T follicular helper cell (primary cell): ENCODE measurements at places on chromosomes 3 and 15.

DNA sequence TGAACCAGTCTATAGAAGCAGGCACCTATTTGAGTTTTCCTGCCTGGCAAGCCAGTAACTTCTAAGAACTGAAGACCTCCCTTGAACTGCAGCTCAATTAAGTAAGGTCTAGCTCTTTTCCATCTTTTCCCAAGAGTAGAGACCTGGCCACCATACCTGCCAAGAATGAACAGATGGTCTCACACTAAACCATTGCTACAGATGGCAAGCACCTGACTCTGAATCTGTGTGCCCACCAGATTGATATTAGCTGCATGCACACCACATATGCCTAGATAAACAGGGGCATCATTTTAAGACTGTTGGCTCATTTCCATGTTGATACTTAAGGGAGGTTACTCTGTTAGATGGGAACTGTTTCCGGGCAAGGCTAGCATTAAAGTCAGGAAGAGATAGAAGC lies 34.8 kb upstream of the GSK3B start:
- DNase-seq: no peak

DNA sequence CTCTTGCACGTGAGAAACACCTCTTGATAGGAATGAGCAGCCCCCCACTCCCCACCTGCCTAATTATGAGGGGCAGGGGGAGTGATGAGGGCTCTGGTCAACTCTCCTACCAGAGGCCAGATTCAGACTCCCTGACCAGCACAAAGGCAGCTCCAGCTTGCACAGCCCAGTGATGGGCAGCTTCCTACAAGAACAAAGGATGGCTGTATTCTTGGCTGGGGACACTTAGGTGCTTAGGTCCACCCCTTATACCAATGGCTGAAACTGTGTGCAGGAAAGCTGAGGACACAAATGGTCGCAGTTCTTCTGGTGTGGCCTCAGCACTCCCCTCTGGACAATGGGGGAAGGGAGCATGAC lies 81.8 kb downstream of the IQSEC1 start:
- no peak for DNase-seq

DNA sequence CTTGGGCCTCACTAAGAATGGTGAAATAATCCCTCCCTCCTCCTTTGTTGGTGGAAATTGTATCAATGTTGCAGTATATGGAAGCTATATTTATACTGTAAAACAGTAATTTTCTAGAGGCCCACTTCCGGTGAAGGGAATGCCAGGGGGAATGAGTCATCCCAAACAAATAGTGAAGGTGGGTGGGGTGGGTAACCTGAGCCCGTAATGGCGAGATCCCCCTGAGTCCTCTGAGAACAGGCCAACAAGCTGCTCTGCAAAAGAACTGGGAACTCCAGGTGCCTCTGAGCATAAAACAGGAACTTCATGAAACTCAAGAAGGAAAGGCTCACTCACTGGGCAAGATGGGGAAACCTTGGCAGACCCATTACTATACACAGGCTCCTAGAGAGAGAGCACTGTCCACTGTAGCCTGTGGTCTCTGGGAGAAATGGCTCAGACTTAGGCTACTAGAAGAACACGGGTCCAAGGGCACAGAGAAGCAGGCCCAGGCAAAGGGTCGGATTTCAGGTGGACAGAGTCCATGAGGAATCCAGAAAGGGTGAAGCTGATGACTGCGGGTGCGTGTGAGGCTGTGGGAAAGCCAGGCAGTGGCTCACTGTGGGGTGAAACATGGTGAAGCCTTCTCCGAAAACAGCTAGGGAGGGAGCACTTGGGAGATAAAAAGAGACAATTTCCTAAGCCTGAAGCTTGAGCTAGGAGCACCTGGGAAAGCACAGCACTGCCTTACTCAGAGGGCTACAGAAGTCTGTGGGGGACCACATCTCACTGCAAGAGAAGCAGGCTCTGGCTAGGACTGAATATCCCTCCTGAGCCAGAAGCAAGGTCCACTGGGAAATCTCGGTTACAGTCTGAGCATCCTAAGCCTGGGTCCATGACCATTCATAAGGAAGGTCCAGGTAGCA lies 19.8 kb downstream of the LARP6 start:
- DNase-seq: no peak

- no peak for DNase-seq
These were observed 116.0 kb downstream of the XXYLT1 start for GRCh38 chr3:195154793-195155535.

DNA sequence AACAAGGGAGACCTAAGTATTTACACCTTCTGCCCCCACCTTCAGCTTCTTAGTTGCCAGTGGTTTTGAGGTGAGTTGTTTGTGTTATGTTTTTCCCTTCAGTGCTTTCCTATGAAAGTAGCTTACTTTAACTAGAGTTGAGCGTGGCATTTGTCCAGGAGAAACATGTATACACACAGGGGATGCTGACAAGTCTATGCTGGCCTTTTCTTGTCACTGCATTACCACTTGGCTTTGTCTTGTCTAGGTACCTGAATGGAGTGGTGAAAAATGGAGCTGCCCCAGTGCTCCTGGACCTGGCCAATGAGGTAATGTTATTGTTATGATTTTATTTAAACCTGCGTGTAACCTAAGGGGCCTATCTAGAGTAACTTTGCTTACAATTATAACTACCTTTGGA lies 74.4 kb downstream of the CDIN1 start:
- no peak for DNase-seq

DNA sequence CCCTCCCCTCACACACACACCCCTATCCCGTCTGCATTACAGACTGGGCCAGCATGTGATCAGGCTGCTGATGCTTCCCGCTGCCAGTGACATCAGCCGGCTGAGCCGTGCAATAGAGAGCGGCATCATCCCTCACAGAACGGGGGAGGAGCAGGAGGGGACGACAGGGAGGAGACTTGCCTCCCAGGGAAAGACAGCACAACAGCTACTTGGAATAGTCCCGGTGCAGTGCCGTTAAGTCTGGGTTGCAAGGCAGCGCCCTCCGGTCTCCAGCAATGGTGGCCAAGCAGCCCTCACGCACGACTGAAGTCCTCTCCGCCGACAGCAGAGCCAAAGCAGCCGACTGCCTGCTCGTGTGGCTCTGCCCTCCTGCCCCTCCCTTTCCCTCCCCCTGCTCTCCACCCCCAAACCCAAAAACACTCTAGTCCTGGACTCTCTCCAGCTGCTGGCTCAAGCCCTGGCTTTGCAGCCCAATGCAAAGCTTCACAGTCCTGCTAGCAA lies 31.5 kb upstream of the RPS17 start:
- no peak for DNase-seq

DNA sequence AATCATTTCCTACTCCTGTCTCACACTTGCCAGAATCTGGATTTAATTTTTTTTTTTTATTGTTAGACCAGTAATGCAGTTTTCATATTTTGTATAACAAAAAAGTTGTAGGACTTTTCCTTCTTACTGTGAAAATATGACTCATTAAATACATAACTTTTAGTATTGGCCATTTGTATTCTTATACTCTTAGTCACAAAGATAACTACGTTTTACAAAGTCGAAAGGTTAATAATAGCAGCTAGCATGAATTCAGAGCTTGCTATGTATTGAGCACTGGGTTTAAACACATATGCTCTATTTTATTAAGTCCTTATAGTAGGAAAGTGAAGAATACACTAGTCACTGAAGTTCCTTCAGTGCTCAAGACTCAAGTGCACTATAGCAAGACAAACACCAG lies 43.1 kb downstream of the LRRN1 start:
- DNase-seq: no peak
